Uterus (tissue), 4 donors: ENCODE measurements at places on chromosomes 12 and 14. TPM values are rescaled to one million over a fixed set of nuclear protein-coding genes. Genes with fewer than 3 reads are reported as not detected.

Gene ZFHX2
- 1.7 TPM for total RNA-seq

Gene C12orf60
- total RNA-seq: 0.77 TPM

Gene IGF1
- total RNA-seq: 161 TPM

Gene KCNH3
- 1.7 TPM for total RNA-seq

Gene NKX2-1
- not detected for total RNA-seq

Gene MBIP
- 18.7 TPM for total RNA-seq

Gene ANKRD33
- not detected for total RNA-seq

Gene HSPB8
- total RNA-seq: 10.6 TPM

- peak; percentile 26 for DNase-seq
- H3K4me1 ChIP-seq: no peaks in the 10 kb centered on the region
- H3K27me3 ChIP-seq: no peaks in the 10 kb centered on the region
- peak overlapping the region; percentile 93 for H3K4me3 ChIP-seq
- peak overlapping the region; percentile 93 for H3K27ac ChIP-seq
- no peaks in the 10 kb centered on the region for H3K36me3 ChIP-seq
Observed at GRCh38 chr14:50666772-50667683, 1.1 kb downstream of the SAV1 start.

DNA sequence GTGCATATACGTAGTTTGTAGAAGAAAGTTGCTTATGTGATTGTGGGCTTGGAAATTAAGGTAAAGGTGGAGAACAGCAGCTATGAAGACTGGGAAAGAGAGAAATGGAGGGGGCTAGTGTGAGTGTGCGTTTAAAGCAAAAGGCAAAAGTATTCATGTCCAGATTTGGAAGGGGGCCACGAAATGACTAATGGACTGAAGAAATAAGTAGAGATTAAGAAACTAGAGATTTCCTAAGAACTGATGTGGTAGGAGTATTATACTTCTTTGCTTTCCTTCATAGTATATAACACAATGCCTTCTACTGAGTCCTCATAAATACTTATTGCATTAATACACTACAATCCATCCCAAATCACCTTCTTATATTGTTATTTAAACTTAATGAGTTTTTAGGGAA lies 298.6 kb upstream of the NOVA1 start:
- H3K4me1 ChIP-seq: no peaks in the 10 kb centered on the region
- H3K4me3 ChIP-seq: no peak overlapping the region
- H3K27ac ChIP-seq: no peak overlapping the region
- H3K36me3 ChIP-seq: no peaks in the 10 kb centered on the region

DNA sequence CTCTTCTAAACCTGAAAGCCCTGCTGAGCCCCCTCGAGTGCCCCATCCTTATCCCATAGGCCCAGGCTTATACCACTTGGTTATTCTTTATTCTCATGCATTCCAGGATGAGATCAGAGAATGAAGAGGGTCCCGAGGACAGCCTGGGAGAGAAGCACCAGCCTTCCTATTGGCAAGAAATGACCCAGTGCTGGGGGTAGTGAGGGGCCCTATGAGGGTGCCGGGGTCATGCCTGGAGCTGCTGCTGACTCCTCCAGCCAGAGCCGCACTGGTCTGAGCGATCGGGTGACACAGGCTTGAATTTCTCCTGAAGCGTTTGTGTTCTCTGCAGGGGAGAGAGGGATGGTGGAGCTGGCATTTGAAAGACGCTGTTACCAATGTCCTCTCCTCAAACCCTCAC lies 18.1 kb downstream of the MORN3 start:
- no peaks in the 10 kb centered on the region for H3K36me3 ChIP-seq
- no peaks in the 10 kb centered on the region for H3K27me3 ChIP-seq
- H3K4me3 ChIP-seq: no peak overlapping the region
- no peak overlapping the region for H3K27ac ChIP-seq
- no peaks in the 10 kb centered on the region for H3K4me1 ChIP-seq
- DNase-seq: no peak

DNA sequence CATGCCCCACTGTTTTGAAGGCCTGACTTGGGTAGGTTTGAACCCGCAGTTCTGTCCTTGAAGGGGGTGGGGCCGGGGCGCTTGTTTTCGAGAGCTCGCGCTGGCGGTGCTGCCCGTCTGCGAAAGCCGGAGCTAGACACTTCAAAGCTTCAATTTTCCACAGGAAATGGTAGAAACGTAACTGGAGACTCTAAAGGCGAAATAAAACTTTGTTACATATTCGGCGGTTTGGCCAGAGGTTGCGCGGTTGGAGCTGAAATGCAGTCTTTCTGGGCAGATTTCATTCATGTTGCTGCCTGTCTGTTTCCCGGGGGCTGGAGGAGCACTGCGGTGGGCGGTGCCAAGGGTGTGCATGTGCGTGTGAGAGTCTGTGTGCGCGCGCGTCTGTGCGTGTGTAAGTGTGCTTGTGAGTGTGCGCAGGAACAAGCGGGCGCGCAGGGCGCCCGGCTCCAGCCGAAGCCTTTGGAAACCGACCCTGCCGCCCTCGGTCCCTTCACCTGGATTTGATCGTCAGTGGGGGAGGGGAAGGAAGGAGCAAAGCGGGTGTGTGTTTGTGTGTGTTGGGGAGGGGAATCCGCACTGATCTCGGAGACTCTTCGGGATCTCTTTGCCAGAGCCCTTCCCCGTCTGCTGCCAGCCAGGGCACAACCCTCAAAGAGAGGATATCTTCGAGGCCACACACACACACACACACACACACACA lies 227.7 kb upstream of the CRY1 start:
- no peaks in the 10 kb centered on the region for H3K27me3 ChIP-seq
- no peak overlapping the region for H3K27ac ChIP-seq
- no peak overlapping the region for H3K4me3 ChIP-seq
- DNase-seq: no peak
- no peaks in the 10 kb centered on the region for H3K36me3 ChIP-seq
- peaks cover 11% of the 10 kb centered on the region for H3K4me1 ChIP-seq

DNA sequence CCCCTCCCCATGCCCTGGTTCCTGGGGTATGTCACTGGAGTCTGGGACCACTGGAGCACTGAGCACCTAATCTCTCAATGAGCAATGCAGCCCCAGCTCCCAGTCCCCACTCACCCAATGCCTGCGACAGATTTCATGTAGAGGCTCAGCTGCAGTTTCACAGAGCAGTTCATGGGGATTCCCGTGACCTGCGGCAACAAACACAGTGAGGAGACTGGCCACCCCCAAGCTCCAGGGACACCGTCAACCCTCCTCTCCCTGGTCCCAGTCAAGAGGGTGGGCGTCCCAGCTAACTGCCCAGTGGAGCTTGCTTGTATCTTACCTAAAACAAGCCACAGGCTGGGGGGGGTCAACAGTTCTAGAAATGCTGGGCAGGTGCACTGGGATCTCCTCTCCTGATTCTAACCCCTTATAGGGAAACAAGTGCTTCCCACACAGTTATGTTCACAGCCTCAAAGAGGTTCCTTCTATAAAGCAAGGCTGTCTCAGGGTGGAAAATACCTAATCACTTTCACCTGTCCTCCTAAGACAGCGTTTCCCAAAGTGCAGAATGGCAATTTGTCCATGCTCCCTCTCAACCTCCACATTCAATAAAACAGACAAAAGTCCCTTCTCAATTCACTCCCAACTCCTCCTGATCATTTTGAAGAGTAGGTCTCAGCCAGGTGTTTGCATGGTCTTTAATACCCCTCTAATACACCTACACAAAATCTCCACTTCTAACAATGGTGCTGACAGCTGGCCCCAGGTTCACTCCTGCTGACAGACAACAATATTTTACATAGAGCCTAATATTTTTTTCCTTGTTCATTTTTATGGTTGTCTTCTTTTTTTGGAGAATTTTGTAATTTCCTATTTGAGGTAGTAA lies 68.3 kb downstream of the SCARB1 start:
- no peak overlapping the region for H3K4me3 ChIP-seq
- DNase-seq: no peak
- H3K27me3 ChIP-seq: no peaks in the 10 kb centered on the region
- H3K27ac ChIP-seq: no peak overlapping the region
- no peaks in the 10 kb centered on the region for H3K4me1 ChIP-seq

- no peaks in the 10 kb centered on the region for H3K36me3 ChIP-seq
- H3K4me3 ChIP-seq: no peak overlapping the region
- H3K27me3 ChIP-seq: no peaks in the 10 kb centered on the region
Observed at GRCh38 chr14:38866461-38866860, 236.6 kb downstream of the SEC23A start.

GRCh38 chr14:85040046-85040685 lies 489.8 kb upstream of the FLRT2 start:
- no peaks in the 10 kb centered on the region for H3K27me3 ChIP-seq
- no peak overlapping the region for H3K4me3 ChIP-seq
- H3K4me1 ChIP-seq: no peaks in the 10 kb centered on the region
- DNase-seq: no peak
- H3K36me3 ChIP-seq: no peaks in the 10 kb centered on the region
- no peak overlapping the region for H3K27ac ChIP-seq

GRCh38 chr12:72261885-72262284 lies 10.3 kb upstream of the TRHDE start:
- no peaks in the 10 kb centered on the region for H3K36me3 ChIP-seq
- no peak overlapping the region for H3K4me3 ChIP-seq
- H3K27me3 ChIP-seq: no peaks in the 10 kb centered on the region
- H3K27ac ChIP-seq: no peak overlapping the region
- no peak for DNase-seq

GRCh38 chr12:122028165-122028904 lies 6.7 kb downstream of the BCL7A start:
- DNase-seq: no peak
- H3K4me1 ChIP-seq: no peaks in the 10 kb centered on the region
- no peaks in the 10 kb centered on the region for H3K36me3 ChIP-seq

- no peak overlapping the region for H3K27ac ChIP-seq
- H3K36me3 ChIP-seq: no peaks in the 10 kb centered on the region
Observed at GRCh38 chr12:54232790-54233189, 44.0 kb upstream of the SMUG1 start.

- H3K4me1 ChIP-seq: no peaks in the 10 kb centered on the region
- DNase-seq: no peak
- no peak overlapping the region for H3K4me3 ChIP-seq
- no peaks in the 10 kb centered on the region for H3K36me3 ChIP-seq
- H3K27ac ChIP-seq: no peak overlapping the region
Observed at GRCh38 chr12:57793920-57794319, 11.3 kb downstream of the TSFM start.

GRCh38 chr12:75699728-75700496 lies 188.5 kb upstream of the KRR1 start:
- no peak overlapping the region for H3K27ac ChIP-seq
- H3K4me3 ChIP-seq: no peak overlapping the region
- H3K27me3 ChIP-seq: no peaks in the 10 kb centered on the region
- DNase-seq: no peak

DNA sequence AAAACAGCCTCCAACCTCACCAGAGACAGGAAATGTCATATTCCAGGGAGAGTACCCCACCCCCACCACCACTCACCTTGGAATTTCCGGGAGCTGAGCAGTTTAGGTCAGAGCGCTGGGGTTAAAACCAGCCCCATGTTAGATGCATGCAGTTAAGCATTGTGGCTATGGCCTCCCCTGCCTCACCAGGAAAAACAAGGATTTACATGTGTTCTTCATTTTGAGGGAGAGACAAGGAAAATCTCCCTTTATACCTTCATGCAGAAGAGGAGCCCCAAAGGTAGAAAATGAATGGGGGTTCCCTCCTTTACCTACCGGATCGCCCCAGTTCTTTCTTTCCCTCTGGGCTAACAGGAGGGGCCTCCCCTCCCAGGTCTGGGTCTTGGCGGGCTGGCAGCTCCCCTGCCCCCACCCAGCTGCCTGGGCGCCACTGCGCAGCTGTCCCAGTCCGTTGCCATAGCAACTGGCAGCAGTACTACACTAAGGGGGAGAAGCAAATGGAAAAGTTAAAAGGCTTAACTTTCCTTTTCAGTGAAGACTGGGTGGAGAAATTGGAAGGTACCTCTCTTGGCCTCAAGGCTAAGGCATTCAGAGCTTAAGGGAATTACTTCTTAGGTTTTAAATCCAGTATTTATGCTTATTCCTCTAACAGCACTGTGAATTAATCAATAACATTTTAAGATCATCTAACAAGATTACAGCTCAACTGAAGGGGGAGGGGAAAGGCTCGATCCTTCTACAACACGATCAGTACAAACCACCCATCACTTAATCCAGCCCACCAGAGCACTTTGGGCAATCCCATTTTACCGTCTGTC lies 20.5 kb downstream of the CBX5 start:
- H3K36me3 ChIP-seq: no peaks in the 10 kb centered on the region
- no peaks in the 10 kb centered on the region for H3K27me3 ChIP-seq
- H3K27ac ChIP-seq: peak overlapping the region; percentile 32
- peak overlapping the region; percentile 23 for H3K4me3 ChIP-seq
- H3K4me1 ChIP-seq: no peaks in the 10 kb centered on the region

DNA sequence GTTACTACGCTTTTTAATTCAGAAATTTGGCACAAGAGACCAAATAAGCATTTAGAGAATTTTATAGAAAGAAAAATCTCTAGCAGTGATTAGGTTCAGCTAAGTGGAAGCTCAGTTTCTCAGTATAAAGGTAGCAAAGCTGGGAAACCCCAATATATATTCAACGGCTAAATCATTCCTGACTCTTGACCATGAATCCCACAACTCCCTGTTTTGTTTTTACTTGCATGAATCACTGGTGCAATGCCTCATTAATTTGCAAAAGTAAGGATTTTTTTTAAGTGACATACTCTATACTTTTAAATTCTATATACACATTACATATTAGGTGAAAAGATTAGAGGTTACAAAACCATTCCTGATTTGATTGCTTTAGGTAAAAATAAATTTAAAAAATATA lies 74.3 kb upstream of the PLEKHG7 start:
- no peaks in the 10 kb centered on the region for H3K36me3 ChIP-seq
- no peaks in the 10 kb centered on the region for H3K27me3 ChIP-seq
- no peaks in the 10 kb centered on the region for H3K4me1 ChIP-seq

GRCh38 chr12:63845726-63846125 lies 1.2 kb downstream of the SRGAP1 start:
- no peaks in the 10 kb centered on the region for H3K4me1 ChIP-seq
- peak overlapping the region; percentile 54 for H3K4me3 ChIP-seq
- no peak overlapping the region for H3K27ac ChIP-seq
- no peaks in the 10 kb centered on the region for H3K27me3 ChIP-seq
- no peaks in the 10 kb centered on the region for H3K36me3 ChIP-seq

DNA sequence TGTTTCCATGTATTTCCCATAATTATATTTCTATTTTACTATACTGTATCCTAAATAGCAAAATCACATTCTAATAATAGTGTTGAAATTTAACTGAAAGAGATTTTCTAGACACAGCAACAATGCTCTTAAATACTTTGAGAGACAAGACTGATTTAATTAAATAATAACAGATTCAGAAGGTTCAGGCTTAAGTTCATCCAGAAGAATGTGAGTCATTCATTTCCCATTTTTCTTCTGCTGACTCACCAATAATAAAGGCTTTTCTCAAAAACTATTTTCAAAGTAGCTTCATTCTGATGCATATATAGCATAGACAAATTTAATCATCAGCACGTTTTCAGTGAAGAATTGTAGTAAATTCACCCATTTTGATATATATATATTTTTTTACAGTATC lies 481.4 kb downstream of the MDGA2 start:
- no peaks in the 10 kb centered on the region for H3K27me3 ChIP-seq
- no peaks in the 10 kb centered on the region for H3K36me3 ChIP-seq
- no peak overlapping the region for H3K4me3 ChIP-seq
- no peaks in the 10 kb centered on the region for H3K4me1 ChIP-seq
- H3K27ac ChIP-seq: no peak overlapping the region

GRCh38 chr12:103966736-103967135 lies 1.1 kb downstream of the TDG start:
- H3K4me3 ChIP-seq: peak overlapping the region; percentile 99
- peaks cover 4% of the 10 kb centered on the region for H3K4me1 ChIP-seq
- H3K27ac ChIP-seq: peak overlapping the region; percentile 90
- H3K36me3 ChIP-seq: no peaks in the 10 kb centered on the region
